ENCODE measurements at places on chromosomes 2 and 18. TPM values are rescaled to one million over a fixed set of nuclear protein-coding genes. Genes with fewer than 3 reads are reported as not detected.

Gene HSBP1L1
- 2.1 TPM for total RNA-seq

Gene SLC1A4
- 10.4 TPM for total RNA-seq

Gene RAX
- total RNA-seq = not detected

Gene PSMD1
- 85.1 TPM for total RNA-seq

Gene MARCHF4
- not detected for total RNA-seq

Gene OR6B2
- total RNA-seq = not detected

Gene KLF7
- total RNA-seq = 13.6 TPM

Gene GKN2
- total RNA-seq = not detected

Gene ABCG8
- total RNA-seq = under 0.01 TPM

Gene APCDD1
- 2.6 TPM for total RNA-seq

Gene CCDC178
- not detected for total RNA-seq

Gene PLGLB2
- total RNA-seq = 2.1 TPM

Gene GLI2
- 3.1 TPM for total RNA-seq
